ENCODE measurements at places on chromosomes 1 and 21.

DNA sequence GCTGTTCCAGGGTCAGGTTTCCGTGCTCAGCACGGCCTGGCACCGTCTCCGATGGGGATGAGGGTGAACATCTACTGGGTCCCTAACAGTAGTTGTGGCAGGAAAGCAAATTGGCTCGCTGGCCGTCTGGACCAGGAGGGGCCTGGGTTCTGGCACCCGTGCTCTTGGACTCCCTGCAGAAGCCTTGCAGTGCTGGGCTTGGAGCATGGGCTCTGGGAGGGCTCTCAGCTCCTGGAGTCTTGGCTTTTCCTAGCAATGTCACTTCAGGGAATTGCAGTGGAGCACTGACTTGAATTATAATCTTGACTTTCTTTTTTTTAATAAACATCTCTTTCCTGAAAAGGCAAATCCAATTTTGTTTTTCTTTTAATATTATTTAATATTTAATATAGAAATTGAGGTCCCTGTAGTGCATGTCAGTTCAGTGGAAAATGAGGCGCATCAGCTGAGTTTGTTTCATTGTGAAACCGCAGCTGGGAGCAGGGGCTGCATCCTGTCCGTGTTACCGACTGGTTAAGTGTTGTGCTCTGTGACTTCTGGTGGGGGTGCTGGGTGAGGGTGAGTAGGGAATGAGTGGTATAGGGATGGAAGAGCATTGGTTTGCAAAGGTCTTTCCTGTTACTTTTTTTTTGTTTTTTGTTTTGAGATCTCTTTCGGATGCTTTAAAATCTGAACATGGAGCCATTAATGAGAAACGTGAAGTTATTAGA is 64.1 kb downstream of the PEX14 start:
- DNase-seq: no peak

GRCh38 chr1:22471610-22472009 is 20.0 kb downstream of the ZBTB40 start:
- no peak for DNase-seq

- DNase-seq: no peak
Measured at GRCh38 chr1:153509729-153510354, 25.9 kb downstream of the S100A6 start.

GRCh38 chr1:159187033-159187432 is 15.6 kb downstream of the CADM3 start:
- no peak for DNase-seq

GRCh38 chr1:164695956-164696665 is 137.1 kb downstream of the PBX1 start:
- no peak for DNase-seq

DNA sequence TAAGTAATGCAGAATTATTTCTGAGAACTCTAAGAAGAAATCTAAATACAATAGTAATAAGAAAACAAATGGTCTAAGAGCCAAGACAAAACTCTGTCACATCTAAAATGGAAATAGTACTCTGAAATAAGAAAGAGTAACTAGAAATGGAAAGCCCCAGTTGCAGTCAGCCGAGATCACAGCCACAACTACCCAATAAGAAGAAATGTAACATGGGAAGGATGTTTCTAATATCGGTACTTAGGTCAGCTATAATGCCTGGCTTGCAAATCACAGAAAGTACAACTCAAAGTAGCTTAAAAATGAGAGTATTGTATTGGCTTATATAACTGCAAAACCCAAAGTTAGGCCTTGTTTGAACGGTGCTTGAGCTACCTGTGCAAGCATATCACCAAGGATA is 58.6 kb upstream of the USP25 start:
- no peak for DNase-seq

DNA sequence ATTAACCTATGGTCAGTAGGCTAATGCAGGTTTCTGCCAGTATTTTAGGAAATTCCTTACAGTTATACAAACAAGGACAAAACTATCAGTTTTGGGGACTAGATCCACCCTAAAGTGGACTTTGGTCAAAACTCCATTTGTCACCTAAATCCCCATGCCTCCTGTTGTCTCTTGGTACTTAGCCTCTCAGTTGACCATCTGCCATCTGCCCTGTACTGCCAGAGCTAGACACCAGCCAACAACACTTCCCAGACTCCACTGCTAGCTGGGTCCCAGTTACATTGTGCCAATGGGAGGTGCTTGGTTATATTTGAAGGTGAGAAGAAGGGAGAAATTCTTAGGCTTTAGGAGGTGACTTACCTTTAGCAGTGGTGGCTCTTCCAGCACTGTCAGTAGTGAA is 17.0 kb upstream of the BSDC1 start:
- no peak for DNase-seq

- no peak for DNase-seq
Measured at GRCh38 chr1:53060579-53060978, 1.4 kb upstream of the PODN start.

All from glomerular endothelial cell (primary cell).